ENCODE measurements at places on chromosomes 16 and 17.

DNA sequence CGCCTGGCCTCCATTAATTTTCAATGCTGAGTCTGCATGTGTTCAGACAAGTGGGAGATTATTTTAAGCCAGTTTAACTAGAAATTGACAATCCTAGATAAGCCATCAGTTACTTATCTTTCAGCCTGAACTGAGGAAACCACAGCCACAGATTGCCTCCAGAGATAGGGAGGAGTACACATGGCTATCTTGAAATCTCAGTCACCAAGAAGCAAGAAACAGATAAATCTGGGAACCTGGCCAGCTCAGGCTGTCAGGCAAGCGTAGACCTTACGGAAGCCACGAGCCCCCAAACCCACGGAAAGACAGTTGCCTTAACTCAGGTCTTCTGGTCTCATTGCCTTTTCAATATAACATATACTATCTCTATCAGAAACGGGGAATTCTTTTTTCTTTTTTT, 2.0 kb upstream of the GLG1 start:
- peaks cover 3% of the 10 kb centered on the region for H3K4me1 ChIP-seq
- no peaks in the 10 kb centered on the region for H3K36me3 ChIP-seq
- H3K27ac ChIP-seq, result no peak overlapping the region

DNA sequence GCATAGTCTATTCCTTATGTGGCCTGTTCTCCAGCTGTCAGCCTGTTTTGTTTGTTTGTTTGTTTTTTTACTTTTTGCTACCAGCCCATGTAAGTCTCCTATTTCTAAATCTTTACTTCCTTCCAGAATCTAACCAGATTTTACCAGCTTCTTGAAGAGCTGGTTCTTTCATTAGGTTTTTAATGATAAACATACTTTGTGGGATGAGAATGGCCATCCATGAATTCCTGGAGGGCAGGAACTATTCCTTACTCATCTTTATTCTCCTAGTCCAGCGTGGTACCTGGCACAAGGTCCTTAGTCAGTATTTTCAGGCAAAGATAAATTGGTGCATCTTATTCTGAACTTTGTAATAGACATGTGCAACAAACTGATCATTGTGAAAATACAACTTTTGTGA, 17.3 kb downstream of the RSPRY1 start:
- no peak for DNase-seq
- no peaks in the 10 kb centered on the region for H3K4me1 ChIP-seq
- H3K27me3 ChIP-seq, result no peaks in the 10 kb centered on the region
- H3K27ac ChIP-seq, result no peak overlapping the region
- no peak overlapping the region for H3K4me3 ChIP-seq

GRCh38 chr16:4535627-4536108, 2.9 kb downstream of the CDIP1 start:
- no peak overlapping the region for H3K27ac ChIP-seq
- H3K4me3 ChIP-seq, result no peak overlapping the region
- peaks cover 3% of the 10 kb centered on the region for H3K27me3 ChIP-seq
- H3K4me1 ChIP-seq, result no peaks in the 10 kb centered on the region

GRCh38 chr17:39981207-39981741, 667 bp downstream of the PSMD3 start:
- no peak overlapping the region for H3K27ac ChIP-seq
- peak overlapping the region; percentile 68 for H3K4me3 ChIP-seq
- H3K4me1 ChIP-seq, result no peaks in the 10 kb centered on the region
- DNase-seq, result no peak

- no peak for DNase-seq
- H3K27ac ChIP-seq, result no peak overlapping the region
- no peaks in the 10 kb centered on the region for H3K4me1 ChIP-seq
- H3K4me3 ChIP-seq, result no peak overlapping the region
Observed at GRCh38 chr17:13096291-13096690, 78.5 kb upstream of the ELAC2 start.

DNA sequence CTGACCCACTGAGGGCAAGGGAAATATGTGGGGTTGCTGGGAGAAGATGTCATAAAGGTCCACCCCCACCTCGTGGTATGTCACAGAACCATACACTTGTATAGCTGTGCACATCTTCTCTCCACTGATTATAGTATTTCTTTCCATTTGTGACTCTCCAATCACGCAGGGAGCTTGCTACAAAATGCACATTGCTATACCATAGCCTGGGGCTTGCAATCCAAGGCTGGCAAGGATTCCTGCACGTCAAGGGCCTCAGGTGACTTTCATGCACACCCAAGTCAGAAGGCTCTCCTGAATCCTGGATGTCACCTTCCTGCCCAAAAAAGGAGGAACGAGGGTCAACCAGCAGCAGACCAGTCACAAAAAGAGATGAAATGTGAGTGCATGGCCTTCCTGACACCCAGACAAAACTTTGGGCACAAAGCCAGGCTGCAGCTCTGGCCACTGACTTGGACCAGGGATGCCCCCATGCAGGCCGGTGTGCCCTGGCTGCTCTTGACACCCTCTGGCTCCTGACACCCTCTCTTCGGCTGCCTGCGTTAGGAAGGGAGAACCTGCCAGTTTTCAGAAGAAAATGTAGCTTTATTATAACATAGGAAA, 12.1 kb downstream of the TBC1D26 start:
- H3K4me1 ChIP-seq, result no peaks in the 10 kb centered on the region
- no peaks in the 10 kb centered on the region for H3K27me3 ChIP-seq
- H3K36me3 ChIP-seq, result no peaks in the 10 kb centered on the region
- H3K4me3 ChIP-seq, result no peak overlapping the region

DNA sequence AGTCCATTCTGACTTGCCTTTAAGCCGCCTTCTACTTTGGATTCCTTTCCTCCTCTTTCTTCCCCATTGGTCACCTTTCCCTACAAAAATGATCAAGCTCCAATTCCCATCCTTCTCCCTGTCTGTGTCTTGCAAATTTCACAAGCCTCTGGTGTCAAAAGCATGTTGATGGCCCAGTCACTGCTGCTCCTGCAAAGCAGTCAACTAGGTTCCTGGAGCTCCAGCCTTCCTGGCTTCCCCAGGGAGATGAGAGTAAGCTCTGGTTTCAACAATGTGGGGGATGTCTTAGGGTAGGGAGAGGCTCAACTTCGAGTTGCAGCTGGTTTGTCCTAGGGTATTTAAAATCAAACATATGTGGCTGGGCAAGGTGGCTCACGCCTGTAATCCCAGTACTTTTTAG, 36.1 kb upstream of the HELZ start:
- no peak overlapping the region for H3K4me3 ChIP-seq
- no peaks in the 10 kb centered on the region for H3K36me3 ChIP-seq
- DNase-seq, result no peak
- H3K27me3 ChIP-seq, result no peaks in the 10 kb centered on the region

GRCh38 chr16:57038166-57038565, 48.8 kb downstream of the NLRC5 start:
- no peak overlapping the region for H3K4me3 ChIP-seq
- no peaks in the 10 kb centered on the region for H3K4me1 ChIP-seq
- no peak overlapping the region for H3K27ac ChIP-seq
- H3K27me3 ChIP-seq, result no peaks in the 10 kb centered on the region
- H3K36me3 ChIP-seq, result no peaks in the 10 kb centered on the region

GRCh38 chr17:77887110-77887463, 71.4 kb upstream of the TNRC6C start:
- H3K4me3 ChIP-seq, result no peak overlapping the region
- no peak for DNase-seq
- no peaks in the 10 kb centered on the region for H3K36me3 ChIP-seq
- no peak overlapping the region for H3K27ac ChIP-seq
- 0 out of 2 replicates have a peak, but pooled peaks cover 2% of the 10 kb centered on the region for H3K4me1 ChIP-seq
- H3K27me3 ChIP-seq, result peaks cover 2% of the 10 kb centered on the region

DNA sequence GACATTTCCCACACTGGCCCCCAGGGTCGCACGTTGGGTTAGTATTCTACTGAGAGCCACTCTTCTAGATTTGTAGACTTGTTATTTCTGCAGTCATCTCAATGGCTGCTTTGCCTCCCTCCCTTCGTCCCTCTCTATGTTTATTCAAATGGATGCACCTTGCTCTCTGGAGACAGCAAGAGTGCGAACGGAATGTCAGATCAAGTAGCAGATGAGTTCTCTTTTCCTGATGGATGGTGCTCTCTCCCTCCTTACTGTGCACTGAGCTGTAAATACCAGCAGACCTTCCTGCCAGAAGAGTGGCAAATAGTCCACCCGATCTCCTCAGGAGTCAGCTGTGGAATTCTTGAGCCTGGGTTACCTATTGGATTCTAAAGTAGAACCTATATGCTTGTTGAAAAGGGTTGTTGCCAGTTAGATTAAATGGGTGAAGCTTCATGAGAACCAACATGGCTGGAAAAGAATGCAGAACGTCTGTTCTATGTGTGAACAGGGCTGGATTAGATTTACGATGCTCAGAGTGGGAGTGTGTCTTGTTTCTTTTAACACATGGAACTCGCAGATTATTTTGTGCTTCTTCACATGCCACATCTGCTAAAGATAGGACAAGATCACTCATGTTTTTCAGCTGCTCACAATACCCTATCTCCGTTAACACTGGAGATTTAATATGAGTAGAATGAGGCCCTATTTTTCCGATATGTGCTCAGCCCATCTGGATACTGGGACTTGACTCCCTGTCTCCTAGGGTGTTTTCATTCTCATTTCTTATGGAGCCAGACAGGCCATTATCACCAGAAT, 6.1 kb downstream of the GNAO1 start:
- DNase-seq, result no peak
- H3K4me1 ChIP-seq, result peaks cover 11% of the 10 kb centered on the region
- H3K36me3 ChIP-seq, result no peaks in the 10 kb centered on the region
- no peak overlapping the region for H3K4me3 ChIP-seq
- H3K27ac ChIP-seq, result no peak overlapping the region

GRCh38 chr16:49869731-49870130, 13.8 kb upstream of the ZNF423 start:
- DNase-seq, result no peak
- no peaks in the 10 kb centered on the region for H3K4me1 ChIP-seq
- H3K36me3 ChIP-seq, result no peaks in the 10 kb centered on the region

- no peak overlapping the region for H3K4me3 ChIP-seq
- no peak overlapping the region for H3K27ac ChIP-seq
- no peaks in the 10 kb centered on the region for H3K27me3 ChIP-seq
- H3K36me3 ChIP-seq, result no peaks in the 10 kb centered on the region
Observed at GRCh38 chr16:81151648-81152310, 55.6 kb upstream of the GCSH start.

DNA sequence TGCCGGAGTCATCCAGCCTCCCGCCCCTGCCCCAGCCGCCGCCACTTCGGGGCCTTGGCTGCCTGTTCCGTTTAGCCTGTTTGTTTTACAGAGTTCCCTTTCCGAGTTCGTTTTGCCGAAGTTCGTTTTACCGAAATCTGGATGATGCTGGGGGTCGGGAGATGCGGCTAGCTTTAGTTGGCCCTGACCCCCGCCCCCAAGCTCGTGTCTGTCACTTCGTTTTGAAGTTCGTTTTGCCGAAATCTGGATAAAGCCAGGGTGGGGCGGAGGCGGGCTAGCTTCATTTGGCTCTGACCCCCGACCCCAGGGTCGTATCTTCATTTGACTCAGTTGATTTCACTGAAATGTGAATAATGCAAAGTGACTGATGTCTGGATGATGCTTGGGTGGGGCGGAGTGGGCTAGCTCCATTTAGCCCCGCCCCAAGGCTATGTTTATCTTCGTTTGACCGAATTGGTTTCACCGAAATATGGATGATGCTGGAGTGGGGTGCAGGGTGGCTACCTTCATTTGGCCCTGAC, 591 bp downstream of the PSMD7 start:
- H3K36me3 ChIP-seq, result peaks cover 8% of the 10 kb centered on the region
- H3K27ac ChIP-seq, result no peak overlapping the region
- H3K27me3 ChIP-seq, result no peaks in the 10 kb centered on the region
- no peak for DNase-seq

GRCh38 chr17:40230670-40231069, 11.6 kb downstream of the WIPF2 start:
- H3K27ac ChIP-seq, result no peak overlapping the region
- H3K4me1 ChIP-seq, result no peaks in the 10 kb centered on the region
- no peaks in the 10 kb centered on the region for H3K36me3 ChIP-seq
- H3K27me3 ChIP-seq, result no peaks in the 10 kb centered on the region
- no peak for DNase-seq

DNA sequence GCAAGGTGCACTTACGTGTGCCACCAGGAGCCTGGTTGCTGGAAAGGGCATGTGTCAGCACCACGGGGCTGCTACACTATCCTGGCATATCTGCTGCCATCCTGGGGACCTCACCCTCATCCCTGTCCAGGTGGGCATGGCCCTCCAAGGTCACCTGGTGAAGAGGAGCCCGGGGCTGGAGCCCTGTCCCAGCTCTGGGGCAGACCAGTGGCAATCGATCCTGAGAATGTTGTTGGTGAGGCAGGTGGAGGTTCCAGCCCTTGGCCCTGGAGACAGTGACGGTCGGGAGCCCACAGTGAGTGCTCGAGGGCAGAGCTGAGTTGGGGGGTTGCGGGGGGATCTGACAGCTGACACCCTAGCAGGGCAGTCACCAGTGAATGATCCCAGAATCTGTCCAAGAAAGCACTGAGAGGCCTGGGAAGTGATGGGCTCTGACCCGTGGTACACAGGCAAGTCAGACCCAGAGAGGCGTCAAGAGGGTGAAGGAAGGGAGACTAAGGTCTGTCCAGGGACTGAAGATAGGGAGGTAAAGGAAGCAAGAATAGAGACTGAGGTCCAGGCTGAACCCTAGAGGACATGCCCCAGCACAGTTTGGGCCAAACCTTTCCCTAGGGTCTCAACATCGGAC, 17.6 kb downstream of the POLR3K start:
- peaks cover 2% of the 10 kb centered on the region for H3K4me1 ChIP-seq
- no peaks in the 10 kb centered on the region for H3K36me3 ChIP-seq
- DNase-seq, result no peak
- no peaks in the 10 kb centered on the region for H3K27me3 ChIP-seq

DNA sequence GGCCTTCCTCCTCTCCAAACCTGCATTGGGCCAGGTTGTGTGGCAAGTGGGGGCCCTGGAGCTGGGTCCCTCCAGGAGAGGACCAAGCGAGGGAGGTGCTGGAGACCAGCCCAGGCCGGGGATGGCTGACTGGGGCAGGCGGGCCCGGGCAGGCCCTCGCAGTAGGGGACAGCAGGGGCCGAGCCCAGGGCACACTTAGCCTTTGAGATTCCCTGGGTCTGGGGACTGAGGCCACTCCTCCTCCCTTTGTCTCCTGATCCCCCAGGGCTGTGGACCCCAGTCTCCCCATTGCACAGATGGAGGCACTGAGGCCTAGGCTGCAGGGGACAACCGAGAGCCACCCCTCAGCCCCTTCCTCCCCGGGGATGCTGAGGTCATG, 5.2 kb downstream of the FOXJ1 start:
- no peak overlapping the region for H3K27ac ChIP-seq
- no peak overlapping the region for H3K4me3 ChIP-seq
- no peak for DNase-seq
- no peaks in the 10 kb centered on the region for H3K36me3 ChIP-seq

- no peaks in the 10 kb centered on the region for H3K36me3 ChIP-seq
- no peak overlapping the region for H3K27ac ChIP-seq
- peaks cover 1% of the 10 kb centered on the region for H3K4me1 ChIP-seq
Observed at GRCh38 chr17:36889770-36890349, 47.4 kb upstream of the LHX1 start.

- no peak for DNase-seq
- H3K4me3 ChIP-seq, result peak overlapping the region; percentile 20
- H3K27me3 ChIP-seq, result peaks cover 13% of the 10 kb centered on the region
- no peak overlapping the region for H3K27ac ChIP-seq
- peaks cover 9% of the 10 kb centered on the region for H3K4me1 ChIP-seq
Observed at GRCh38 chr17:385178-385835, 32.7 kb upstream of the RPH3AL start.

GRCh38 chr16:75088216-75088615, 28.4 kb downstream of the LDHD start:
- H3K4me1 ChIP-seq, result 0 out of 2 replicates have a peak, but pooled peaks cover 3% of the 10 kb centered on the region
- no peaks in the 10 kb centered on the region for H3K36me3 ChIP-seq
- no peak for DNase-seq
- H3K27ac ChIP-seq, result no peak overlapping the region

- H3K27me3 ChIP-seq, result no peaks in the 10 kb centered on the region
- no peak overlapping the region for H3K27ac ChIP-seq
- H3K36me3 ChIP-seq, result peaks cover 8% of the 10 kb centered on the region
- peaks cover 3% of the 10 kb centered on the region for H3K4me1 ChIP-seq
Observed at GRCh38 chr17:40086150-40087044, 14.0 kb downstream of the NR1D1 start.
